ENCODE measurements at places on chromosomes 13 and 19. TPM values are rescaled to one million over a fixed set of nuclear protein-coding genes. Genes with fewer than 3 reads are reported as not detected.

GRCh38 chr13:21175656-21176214, 617 bp downstream of the SKA3 start:
- DNase-seq: no peak

DNA sequence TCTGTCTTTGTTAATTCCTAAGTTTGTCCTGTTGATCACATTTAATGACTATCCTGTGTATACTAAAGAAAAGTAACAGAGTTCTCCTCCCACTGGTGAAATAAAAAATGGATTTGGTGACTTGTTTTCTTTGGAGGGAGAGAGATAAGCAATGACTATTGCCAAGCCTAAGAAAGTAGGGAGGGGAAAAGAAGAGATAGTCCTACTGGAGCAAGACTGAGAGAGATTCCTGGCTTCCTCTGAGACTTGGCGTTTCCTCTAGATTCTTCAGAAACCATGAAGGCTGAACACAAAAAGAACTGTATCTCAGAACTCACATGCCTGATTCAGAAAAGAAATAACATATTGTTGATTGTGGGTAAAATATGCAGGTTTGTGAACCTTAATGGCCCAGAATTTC, 406.5 kb downstream of the FOXO1 start:
- DNase-seq: no peak

- DNase-seq: no peak
Measured at GRCh38 chr13:76489274-76489673, 396.9 kb downstream of the KCTD12 start.

The GALP gene
- polyA plus RNA-seq: not detected

- no peak for DNase-seq
Measured at GRCh38 chr13:99307247-99307646, at the start of gene GPR183. Gene GPR183 (minus strand): TSS chr13:99307399. CDS start chr13:99296145, 11,254 bp downstream.

The GPR108 gene
- polyA plus RNA-seq: 66.8 TPM

The NLRP5 gene
- polyA plus RNA-seq: not detected

DNA sequence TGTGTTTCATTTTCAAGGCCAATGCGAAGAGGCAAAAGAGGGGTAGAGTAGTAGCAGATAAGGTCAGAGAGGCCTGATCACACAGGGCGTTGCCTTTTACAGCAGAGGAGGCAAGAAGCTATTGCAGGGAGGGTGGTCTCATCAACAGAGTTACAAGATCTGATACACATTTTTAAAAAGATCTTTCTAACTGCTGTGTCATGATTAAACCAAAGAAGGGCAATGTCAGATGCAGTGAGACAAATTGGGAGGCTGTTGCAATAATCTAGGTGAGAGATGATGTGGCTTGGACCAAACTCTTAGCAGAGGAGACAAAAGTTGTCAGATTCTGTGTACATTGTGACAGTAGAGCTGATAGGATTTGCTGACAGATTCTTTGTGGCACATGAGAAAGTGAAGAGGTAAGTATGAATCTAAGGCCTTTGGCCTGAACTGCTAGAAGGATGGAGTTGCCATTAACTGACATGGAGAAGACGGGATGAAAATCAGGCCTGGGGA, 13.0 kb upstream of the LRRC63 start:
- DNase-seq: no peak

- no peak for DNase-seq
Measured at GRCh38 chr19:3977242-3978143, 6.6 kb upstream of the DAPK3 start.

DNA sequence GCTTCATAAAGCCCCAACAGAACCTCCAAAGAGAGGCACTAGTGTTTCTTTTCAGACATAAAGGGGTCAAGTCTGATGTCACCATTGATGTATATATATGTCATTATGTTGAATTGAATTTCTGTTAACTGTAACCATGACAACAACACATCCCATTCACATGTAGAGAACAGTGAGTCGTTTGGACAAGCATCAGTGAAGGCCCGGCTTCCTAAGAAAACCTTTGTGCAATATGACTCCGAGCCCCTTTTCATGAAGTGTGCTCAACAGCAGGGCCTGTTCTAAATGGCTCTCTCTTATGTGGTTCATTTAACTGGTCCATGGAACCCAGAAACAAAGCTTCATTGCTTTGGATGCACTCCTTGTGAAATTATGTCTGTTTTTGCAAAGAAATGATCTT, 67.2 kb upstream of the UBL3 start:
- DNase-seq: no peak

The GFY gene
- polyA plus RNA-seq: not detected

DNA sequence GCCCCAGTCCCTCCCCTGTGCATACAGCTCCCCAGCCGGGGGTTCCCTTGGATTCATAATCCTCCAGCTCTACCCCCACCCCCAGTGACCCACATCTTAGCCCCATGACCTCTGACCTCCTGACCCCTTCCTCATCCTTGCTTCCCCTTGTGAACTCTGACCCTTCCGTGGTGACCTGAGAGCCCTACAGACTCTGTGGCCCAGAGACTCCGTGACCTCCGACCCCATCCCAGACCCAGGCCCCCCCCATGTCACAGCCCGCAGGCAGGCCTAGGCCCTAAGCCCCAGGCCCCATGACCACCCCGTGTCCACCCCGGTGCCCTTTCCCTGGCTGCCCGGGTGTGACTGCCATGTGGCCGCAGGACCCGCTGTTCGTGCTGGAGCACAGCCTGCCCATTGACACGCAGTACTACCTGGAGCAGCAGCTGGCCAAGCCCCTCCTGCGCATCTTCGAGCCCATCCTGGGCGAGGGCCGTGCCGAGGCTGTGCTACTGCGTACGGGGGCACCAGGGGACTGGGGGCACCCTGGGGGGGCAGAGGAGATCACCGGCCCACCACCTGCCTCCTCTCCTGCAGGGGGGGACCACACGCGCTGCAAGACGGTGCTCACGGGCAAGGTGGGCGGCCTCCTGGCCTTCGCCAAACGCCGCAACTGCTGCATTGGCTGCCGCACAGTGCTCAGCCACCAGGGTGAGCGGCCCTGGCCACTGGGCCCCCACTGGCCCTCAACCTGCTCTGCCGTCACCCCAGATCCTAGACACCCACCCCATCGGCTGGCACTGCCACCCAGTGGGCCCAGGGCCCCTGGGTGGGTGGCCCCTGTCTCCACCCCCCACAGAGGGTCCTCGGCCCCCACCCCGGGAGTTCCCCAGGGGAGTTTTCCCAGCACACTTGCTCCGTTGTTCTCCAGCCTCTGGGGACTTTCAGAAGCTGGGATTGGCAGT, 2.4 kb upstream of the SPIB start:
- DNase-seq: no peak

The SMIM17 gene
- polyA plus RNA-seq: 0.34 TPM

DNA sequence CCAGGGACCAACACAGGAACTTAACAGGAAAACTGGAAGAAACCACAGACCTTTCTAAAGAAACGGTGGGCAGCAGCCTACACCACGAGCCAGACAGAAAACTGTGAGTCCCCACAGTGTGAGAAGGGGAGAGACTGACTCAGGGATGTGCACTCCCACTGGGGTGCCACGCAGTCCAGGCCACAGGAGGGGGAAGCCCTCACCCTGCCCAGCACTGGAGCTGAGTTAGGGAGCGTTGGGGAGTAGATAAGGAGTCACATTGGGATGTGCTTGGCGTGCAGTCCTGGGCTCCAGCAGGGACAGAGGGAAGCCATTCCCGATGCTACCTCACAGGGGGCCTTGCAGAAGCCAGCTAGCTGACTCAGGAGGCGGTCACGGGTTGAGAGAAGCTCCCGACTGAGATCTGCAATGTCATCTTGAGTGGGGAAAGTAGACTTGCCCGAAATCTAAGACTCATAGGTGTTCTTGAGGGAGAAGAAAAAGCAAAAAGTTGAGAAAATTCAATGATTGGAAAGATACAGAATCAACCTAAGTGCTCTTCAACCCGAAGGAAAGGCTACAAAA, 17.3 kb downstream of the SIGLEC8 start:
- DNase-seq: no peak

DNA sequence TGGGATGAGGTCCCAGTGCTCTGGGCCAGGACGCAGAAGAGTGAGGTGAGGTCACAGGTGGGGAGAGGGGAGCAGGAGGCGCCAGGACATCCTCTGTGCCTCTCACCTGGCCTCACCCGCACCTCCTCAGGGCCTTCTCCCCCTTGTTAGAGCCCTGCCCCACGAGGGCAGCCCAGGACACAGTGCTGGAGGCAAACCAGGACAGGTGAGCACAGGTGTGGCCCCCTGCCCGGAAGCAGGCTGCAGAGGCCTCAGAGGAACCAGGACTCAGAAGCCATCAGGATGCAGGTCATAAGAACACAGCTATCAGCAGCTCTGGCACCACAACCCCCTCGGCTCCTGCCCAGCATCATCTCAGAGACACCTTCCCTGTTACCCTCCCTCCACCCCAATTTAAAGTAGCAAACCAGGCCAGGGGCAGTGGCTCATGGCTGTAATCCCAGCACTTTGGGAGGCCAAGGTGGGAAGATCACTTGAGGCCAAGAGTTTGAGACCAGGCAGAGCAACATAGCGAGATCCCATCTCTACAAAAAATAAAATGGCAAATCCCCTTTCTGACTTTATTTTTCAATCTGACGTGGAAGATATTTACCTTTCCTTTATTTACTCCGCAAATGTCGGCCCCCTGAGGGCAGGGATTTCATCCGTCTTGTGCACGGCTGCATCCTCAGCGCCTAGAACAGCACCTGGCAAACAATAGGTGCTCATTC, at the start of gene CEACAM16:
TSS of gene CEACAM16 (plus strand) at position 660 of the 710 bp plus-strand sequence. CDS start 2,306 bp downstream, outside the sequence.
- DNase-seq: no peak

DNA sequence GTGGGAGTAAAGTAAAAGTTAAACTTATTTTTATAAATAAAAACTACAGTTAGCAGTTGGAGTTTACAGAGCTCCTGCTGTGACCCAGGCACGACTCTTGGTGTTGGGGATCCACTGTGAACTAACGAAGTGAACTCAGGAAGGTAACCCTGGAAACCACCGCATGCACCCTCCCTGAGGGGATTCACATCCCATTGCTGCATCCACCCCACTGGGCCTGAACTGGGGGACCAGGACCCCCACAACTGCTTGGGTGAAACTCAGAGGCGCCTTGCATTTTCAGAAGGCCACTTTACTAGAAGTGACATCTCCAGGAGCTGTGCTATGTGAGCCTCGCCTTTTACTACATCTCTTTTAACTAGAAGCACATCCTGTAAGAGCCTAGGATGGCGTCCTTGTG, 166.4 kb downstream of the TEX29 start:
- DNase-seq: no peak

DNA sequence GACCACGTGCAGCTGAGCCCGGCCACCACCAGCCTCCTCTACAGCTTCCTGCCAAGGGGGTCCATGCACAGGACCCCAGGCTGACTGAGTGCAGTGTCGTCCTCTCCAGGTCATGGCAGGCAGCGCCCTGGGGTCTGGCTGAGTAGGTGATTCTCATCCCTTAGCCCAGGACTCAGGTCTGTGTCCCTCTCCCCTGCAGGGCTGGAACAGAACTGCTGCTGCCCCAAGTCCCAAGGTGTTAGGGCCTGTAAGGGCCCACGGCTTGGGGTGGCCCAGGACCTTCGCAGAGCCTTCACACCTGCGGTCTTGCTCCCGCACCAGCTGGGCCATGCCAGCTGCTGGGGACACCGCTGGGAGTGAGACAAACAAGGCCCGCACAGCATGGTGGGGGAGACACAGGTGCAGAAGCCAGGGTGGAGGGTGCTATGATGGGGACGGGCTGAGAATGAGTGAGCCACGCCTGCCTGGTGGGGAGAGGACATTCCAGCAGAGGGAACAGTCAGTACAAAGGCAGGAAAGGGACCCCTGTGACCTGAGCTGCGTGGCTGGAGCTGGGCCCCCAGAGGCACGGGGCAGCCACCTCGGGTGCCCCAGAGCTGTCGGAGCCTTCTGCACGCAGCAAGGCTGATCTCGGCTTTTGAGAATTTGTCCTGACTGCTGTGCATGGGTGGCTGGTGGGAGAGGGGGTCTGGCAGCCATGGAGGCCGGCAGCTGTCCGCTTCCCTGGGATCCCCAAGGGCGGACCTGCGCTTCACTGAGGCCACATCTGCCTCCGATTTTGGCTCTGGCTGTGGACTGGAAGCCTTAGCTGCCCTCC, 11.9 kb downstream of the PLEKHF1 start:
- DNase-seq: no peak

The OXGR1 gene
- 0.51 TPM for polyA plus RNA-seq

The FBN3 gene
- polyA plus RNA-seq: not detected

DNA sequence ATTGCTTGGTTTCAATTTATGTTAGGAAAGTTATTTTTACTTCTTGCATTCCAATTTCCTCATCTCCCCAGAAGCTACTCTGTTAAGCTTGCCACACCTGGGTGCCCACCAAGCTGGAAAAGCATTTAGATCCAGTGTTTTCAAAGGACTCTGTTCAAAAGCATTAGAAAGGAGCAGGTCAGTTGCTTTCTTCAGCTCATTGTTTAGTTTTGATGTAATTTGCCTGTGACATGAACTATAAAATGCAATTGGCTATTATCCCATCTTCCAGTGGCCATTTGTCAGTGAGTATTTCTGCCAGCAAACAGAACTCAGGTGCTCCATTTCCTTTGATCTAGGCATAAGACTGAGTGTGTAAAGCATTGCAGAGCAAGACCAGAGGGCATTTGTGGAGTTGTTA, 46.7 kb upstream of the RNF113B start:
- DNase-seq: no peak

DNA sequence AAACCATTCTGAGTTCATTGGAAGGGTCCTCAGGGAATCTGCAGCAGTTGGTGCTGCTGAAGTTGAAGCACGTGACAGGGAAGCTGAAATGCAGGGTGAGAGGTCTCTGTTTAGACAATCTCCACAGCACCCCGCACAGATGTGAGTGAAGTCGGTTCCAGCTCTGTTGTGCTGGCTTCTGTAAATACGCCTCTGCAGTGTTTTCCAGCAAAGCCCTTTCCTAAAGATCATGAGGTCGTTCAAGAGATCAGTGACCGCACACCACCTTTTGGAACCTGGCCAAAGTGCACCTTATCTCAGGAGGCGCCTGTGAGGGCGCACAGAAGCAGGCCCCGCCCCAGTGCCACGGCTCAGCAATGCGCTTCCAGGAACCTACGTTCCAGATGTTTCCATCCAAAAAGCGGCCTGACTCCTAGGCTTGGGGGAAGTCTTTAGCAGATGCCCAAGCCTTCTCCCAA, 10.8 kb downstream of the CUL4A start:
- DNase-seq: no peak

The TPTE2 gene
- polyA plus RNA-seq: not detected

- no peak for DNase-seq
Measured at GRCh38 chr13:41835871-41836270, 125.0 kb downstream of the VWA8 start.
